ENCODE measurements at places on chromosomes 5 and 9. TPM values are rescaled to one million over a fixed set of nuclear protein-coding genes. Genes with fewer than 3 reads are reported as not detected.

The HBEGF gene
- 0.60 TPM for polyA plus RNA-seq

The SCGB3A2 gene
- polyA plus RNA-seq: not detected

The BTNL3 gene
- not detected for polyA plus RNA-seq

The CACNA1B gene
- not detected for polyA plus RNA-seq

The INSL4 gene
- not detected for polyA plus RNA-seq

The FOXD4L6 gene
- not detected for polyA plus RNA-seq

The PCDHB8 gene
- polyA plus RNA-seq: not detected

The SLC24A2 gene
- polyA plus RNA-seq: not detected

The RAD17 gene
- 9.1 TPM for polyA plus RNA-seq

The ADRA1B gene
- 10.3 TPM for polyA plus RNA-seq

The TLX3 gene
- polyA plus RNA-seq: not detected

The NEUROG1 gene
- polyA plus RNA-seq: not detected

GRCh38 chr9:136882109-136882946 lies 4.0 kb upstream of the TRAF2 start:
- DNase-seq: no peak

DNA sequence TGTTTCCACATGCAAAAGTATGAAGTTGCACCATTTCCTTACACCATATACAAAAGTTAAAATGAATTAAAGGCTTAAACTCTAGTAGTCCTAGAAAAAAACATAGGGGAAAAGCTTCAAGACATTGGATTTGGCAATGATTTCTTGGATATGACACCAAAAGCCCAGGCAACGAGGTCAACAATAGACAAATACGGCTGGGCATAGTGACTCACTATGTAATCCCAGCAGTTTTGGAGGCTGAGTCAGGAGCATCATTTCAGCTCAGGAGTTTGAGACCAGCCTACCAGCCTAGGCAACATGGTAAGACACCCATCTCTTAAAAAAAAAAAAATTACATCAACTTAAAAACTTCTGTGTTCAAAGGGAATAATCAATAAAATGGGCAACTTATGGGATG lies 30.9 kb upstream of the SREK1 start:
- no peak for DNase-seq

DNA sequence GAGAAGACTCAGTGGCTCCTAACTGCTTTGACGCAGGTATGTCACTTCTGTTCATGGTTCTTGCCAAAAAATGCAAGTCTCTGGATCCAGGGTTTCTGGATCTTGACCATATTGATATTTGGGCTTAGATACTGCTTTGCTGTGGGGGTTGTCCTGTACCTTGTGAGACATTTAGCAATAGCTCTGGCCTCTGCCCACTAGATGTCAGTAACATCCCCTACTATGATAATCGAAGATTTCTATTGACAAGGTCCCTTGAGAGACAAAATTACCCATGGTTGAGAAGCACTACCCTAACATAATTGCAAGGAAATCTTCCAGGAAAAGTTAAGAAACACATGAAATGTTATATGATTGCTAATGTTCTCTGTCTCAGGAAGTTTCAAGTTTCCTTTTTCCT lies 285.4 kb downstream of the TMEM232 start:
- DNase-seq: no peak

DNA sequence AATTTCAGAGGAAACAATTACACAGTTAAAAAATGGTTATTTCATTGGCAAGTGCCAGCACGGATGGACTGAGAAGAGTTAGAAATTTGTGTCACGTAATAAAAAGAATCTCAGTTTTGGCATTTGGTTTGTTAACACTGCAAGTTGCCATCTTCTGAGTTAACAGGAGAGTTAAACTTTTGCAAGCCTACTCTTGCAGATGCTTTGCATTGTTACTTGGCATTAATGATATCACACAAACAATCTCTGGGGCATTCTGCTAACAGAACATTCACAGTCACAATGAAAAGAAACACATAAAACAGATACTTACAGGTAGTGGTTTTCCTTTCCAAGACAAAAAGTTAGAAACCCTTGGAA lies 647 bp downstream of the FREM1 start:
- DNase-seq: no peak

DNA sequence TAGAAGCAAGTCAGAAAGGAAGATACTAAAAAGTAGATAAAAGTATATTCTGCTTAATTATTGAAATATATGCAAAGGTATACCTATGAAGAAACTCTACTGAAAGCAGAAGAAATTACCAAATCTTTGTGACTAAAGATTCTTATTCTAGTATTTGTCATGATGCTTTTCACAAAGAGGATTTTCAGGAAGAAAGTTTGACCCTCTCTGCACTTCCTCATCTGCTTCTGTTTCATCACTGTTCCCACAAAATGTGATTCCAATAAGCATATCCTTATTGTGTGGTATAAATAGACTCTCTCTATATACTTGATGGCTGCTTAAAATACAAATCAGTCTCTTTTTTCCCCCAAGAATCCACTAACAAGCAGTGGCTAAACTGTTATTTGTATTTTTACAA lies 2139.6 kb upstream of the ACO1 start:
- no peak for DNase-seq

GRCh38 chr5:68456756-68457217 lies 241.2 kb downstream of the PIK3R1 start:
- peak; percentile 67 for DNase-seq

GRCh38 chr9:114238891-114239875 lies 83.7 kb upstream of the ORM1 start:
- no peak for DNase-seq

- DNase-seq: no peak
Observed at GRCh38 chr9:24011009-24011717, 185.1 kb upstream of the ELAVL2 start.

DNA sequence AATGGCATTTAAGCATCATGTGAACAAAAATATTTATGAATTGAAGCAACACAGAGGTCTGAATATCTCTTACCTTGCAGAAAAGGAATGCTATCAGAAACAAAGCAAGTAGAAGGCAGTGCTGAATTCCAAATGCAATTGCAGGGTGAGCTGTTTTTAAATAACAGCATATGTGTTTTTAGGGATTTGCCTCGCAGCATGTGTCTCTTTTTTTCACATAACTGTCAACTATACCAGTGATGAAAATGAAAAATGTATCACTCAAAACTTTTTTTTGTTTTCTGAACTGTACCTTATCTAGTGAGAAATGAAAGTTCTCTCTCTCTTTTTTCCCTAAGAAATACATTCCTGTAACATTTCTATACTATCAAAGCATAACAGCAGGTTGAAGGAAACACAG lies 21.2 kb downstream of the CDH10 start:
- DNase-seq: no peak

DNA sequence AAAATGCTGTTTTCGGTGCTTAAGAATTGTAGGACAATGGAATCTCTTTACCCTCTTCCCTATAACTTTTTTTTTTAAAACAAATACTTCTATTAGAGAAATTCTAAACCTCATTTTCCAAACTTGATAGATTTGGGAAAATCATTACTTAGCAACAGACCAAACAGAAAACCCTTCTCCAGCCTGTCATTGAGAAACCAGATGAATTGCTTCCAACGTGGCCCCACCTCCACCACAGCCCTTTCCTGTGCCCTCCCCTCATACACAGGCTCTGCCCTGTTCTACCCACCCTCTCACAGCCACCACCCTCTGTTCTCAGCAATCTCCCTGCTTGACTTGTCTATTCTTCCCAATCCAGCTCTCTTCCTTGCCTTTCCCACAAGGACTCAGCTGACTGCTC lies 221.2 kb downstream of the DMRT2 start:
- no peak for DNase-seq

GRCh38 chr9:110142868-110143481 lies 65.0 kb downstream of the C9orf152 start:
- no peak for DNase-seq

- DNase-seq: no peak
Observed at GRCh38 chr5:176606032-176606431, 3.9 kb downstream of the GPRIN1 start.

DNA sequence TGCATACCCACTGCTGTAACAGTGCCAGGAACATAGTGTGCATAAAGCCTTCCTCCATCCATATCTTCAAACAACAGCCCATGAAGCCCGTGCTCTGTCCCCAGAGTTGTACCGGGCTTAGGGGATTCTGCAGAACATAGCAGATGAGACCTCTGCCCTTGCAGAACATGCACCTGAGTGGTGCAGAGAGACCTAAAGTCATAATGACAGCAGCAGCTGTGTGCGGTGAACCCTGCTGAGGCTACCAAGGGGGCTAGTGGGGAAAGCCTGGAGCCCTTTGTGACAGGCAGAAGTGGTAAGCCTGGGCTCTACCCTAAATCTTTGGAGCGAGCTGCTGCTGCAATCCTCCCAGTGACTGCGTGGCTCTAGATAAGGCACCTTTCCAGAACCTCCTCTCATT lies 32.2 kb upstream of the BRD3 start:
- DNase-seq: no peak

- DNase-seq: no peak
Observed at GRCh38 chr9:137053944-137054931, at the start of gene ENTPD2. Gene ENTPD2, minus strand, starts transcription at chr9:137054061. Its CDS starts 64 bp downstream, at chr9:137053997.

- DNase-seq: no peak
Observed at GRCh38 chr5:57718155-57718554, 235.5 kb upstream of the ACTBL2 start.

DNA sequence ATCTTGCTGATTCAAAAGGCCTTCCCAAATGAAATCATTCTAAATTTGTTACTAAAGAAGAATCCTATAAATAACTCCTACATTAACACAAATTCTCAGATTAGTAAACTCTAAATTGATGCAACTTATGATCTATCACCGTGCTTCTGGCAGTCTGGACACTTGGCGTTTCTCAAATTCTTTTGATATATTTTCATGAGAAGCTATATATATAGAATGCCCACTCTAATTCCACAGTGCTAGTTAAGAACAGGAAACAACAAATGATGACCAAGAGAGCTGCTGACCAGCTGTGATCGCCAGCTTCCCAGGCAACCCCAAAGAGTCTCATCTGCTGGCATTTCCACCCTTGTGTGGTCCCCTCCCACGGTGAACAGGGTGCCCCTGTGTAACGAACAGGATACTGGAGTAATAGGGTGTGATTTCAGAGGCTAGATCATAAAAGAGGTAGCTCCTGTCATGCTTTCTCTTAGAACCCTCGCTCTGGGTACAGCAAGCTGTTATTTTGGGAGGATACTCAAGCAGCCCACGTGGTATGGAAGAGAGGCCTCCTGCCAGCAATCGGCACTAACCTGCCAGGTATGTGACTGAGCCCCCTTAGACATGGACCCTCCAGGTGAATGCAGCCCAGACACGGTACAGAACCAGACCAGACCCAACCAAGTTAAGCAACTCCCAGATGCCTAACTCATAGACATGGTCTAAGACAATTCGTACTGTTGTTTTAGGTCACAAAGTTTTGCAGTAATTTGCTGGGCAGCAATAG lies 64.7 kb downstream of the CDC14B start:
- DNase-seq: no peak

GRCh38 chr9:99425923-99426842 lies 204.1 kb downstream of the SEC61B start:
- no peak for DNase-seq

GRCh38 chr5:159316519-159317383 lies 13.5 kb downstream of the IL12B start:
- DNase-seq: peak; percentile 42

GRCh38 chr9:14756291-14756690 lies 33.8 kb upstream of the CER1 start:
- DNase-seq: no peak

GRCh38 chr9:84969084-84969483 lies 299.6 kb downstream of the NTRK2 start:
- no peak for DNase-seq

DNA sequence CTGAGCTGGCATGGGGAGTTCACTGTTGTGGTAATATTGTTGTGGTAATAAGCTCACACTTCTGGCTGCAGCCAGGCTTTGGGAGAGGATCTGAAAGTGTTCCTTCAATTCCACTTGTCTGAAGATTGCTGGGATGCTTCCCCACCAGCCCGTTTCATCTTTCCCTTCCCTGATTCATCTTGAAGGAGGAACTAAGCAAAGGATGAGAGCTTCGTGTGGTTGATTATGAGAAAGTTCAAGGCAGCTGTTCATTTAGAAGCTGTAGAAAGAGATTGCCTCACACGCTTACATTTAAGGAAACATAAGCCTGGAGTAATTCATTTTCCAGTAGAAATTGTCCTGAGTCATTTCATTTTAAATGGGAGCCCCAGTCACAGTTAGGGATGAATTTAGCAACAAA lies 122.4 kb upstream of the GAS1 start:
- no peak for DNase-seq

DNA sequence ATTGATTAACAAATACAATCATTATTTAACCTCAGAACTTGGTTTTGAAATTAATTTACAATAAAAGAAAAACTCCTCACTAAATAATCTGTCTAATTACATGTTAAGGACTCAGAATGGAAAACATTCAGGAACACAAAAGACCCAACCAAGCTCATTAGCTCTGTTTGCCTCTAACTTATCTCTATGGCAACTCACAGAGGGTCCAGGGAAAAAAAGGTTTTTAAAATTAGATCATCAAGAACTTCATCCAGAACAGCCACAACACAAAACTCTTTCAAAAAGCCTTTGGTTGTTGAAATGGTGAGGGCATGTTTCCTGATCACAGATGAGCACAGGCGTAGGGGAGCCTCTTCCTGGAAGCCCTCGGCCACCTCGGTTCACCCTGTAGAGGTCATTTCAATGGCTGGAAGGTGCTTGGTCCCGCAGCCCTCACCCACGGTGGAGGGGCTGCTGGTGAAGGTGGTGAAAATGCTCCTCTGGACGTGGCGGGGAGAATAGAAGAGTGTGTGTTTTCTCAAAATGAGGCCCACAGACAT lies 17.2 kb upstream of the TCF7 start:
- no peak for DNase-seq

- no peak for DNase-seq
Observed at GRCh38 chr9:112028242-112029221, 131.9 kb downstream of the UGCG start.

DNA sequence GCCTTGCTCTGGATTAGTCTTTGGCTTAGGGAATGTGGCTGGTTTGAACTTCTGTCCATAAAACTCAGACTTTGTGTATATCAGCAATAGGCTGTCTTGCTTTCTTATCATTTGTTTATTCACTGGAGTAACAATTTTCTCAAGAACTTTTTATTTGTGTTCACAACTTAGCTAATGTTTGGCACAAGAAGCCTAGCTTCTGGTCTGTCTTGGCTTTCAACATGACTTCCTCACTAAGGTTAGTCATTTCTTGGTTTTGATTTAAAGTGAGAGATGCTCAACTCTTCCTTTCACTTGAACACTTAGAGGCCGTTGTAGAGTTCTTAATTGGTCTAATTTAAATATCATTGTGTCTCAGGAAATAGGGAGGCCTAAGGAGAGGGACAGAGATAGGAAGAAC lies 4.9 kb downstream of the FBXO38 start:
- DNase-seq: no peak

DNA sequence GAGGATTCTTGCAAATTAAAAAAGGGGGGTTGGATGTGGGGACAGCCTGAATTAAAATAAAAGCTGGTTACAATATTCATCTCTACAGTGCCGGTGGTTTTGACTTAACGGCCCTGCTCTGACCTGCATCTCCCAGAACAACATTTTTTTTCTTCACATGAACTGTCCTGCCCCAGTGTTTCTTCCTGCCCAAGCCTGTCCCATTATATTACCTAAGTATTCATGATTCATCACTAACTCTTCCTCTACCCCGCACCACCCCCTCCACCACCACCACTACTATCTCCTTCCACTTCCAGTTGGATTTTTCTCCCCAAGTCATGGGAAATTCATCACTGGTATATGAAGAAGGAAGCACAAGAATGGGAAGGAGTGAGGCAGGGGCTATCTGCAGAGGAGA lies 90.1 kb downstream of the ZFAND5 start:
- no peak for DNase-seq

GRCh38 chr9:35763181-35763580 lies 9.1 kb upstream of the MSMP start:
- DNase-seq: no peak
